ENCODE measurements at places on chromosomes 2 and 18. TPM values are rescaled to one million over a fixed set of nuclear protein-coding genes. Genes with fewer than 3 reads are reported as not detected.

DNA sequence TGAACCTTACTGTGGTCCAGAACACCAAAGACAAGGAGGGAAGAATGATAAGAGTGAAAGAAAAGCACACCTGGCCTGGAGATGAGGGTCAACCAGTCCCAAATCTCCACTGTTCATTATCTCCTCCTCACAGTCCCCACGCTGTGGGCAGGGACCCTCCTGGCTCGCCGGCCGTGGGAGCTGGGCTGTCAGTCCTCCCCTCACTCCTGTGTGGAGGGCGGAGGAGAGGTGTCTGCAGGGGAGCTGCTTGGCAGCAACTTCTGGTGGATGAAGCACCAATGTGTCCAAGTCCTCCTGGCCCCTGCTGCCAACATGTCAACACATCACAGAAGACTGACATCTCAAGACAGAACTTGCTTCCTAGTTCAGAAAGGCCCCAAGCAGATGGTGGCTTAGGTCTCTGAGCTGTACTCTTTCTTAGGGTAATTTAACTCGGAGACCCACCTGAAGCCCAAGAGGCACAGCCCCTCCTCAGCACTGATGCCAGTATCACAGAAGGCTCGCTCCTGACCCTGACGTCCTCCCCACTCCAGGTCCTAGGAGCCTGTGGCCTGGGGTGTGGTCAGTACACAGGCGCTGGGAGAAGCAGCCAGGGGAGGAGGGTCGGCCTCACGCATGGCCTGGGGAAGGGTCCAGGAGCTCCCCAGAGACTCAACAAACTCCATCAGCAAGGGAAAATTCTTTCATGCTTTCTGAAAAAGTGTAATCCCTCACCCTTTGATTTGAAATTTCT, 54.5 kb downstream of the PARD6G start:
- DNase-seq = no peak

- DNase-seq = no peak
Measured at GRCh38 chr18:35345950-35346349, 1.7 kb upstream of the ZNF24 start.

- no peak for DNase-seq
Measured at GRCh38 chr18:62152844-62153243, 34.0 kb downstream of the PIGN start.

DNA sequence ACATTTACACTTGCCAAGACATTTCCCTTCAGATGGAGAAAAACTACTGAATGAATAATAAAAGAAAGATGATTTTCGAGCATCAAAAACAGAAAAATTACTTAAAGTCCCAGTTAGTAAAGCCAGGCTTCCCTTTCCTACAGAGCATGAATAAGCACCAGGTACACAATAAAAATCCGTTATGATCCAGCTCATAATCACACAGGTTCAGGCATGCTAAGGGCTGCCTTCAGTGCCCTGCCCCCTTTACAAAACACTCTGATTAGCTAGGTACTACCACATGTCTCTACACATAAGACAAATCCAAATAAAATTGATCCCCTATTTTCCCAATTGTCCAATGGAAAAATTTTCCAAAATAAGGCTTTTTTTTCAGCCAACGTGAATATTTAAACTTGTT, 413.2 kb upstream of the LRATD1 start:
- DNase-seq = no peak

- peak; percentile 99 for DNase-seq
Measured at GRCh38 chr2:100902817-100903405, 83.0 kb downstream of the NPAS2 start.

DNA sequence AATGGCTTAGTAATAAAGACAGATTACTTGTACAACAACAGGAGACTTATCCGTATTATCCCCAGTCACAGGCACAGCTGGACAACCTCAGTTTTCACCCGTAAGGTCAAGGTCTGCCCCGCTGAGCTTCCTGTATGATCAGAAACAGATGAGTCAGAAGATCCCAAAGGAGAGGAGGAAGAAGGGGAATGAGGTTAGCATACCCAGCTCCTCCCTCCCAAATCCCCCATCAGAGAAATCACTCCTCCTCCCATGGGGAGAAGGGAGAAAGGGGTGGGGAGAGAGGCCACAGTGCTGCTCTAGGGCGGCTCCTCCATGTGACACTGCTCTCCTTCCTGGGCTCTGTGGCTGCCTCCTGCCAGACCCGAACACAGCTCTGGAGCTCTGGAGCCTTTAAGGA, 53.8 kb upstream of the SPTBN1 start:
- no peak for DNase-seq

DNA sequence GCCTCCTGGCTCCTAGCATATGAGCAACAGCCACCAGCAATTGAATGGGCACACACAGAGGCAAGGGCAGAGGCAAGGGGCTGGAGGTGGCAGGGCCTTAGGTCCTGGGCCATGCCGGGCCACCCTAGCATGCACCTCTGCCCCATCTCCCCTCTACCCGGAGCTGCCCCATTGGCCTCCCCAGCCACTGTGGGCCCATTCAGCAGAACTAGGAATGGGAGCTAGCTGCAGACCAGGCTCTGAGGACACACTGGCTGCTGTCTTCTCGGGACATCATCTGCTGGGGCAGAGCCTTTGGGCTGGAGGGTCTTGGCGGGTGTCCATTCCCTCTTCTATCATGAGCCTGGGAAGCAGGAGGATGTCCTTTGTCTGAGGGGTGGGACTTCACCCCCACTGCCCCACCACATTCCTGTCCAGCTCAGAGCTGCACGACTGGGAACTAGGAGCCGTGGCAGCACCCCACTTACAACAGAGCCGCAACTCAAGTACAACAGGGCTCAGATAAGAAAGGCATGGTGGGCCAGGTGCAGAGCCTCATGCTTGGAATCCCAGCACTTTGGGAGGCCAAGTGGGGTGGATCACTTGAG, 800 bp downstream of the VIL1 start:
- no peak for DNase-seq

- no peak for DNase-seq
Measured at GRCh38 chr2:149149007-149149297, 110.5 kb downstream of the LYPD6B start.

DNA sequence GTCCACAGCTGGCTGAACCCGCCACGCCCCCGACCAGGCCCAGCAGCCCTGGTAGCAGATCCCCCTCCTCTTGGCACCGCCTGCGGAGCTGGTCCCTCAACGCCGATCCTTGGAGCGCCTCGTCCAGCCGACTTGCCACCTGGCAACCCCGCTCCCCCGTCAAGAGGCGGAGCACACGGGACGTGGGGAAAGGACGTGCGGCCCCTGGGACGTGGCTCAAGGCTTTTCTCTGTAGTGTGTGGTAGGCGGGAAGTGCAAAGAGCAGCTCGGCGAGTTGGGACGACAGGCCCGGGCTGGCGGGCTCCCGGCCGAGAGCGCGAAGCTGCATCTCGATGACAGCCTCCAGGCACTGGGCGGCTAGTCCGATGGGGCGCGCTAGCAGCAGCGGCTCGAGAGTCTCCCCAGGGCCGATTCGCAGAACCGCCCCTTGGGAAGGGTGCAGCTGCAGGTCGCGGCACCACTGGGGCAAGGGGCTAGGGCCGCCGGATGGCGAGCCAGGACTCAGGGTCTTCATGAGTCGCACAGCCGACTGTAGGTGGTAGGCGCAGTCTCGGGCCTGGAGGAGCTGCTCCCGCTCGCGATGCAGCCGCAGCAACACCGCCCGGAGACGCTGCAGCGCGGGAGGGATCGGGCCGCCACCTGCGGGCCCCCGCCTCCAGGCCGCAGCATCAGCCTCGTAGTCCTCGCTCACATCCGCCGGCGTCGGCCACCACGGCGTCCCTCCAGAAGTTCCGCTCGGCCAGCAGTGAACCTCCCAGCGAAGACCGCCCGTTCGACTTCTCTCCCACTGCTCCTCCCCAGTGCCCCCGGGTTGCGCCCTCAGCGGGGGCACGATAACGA, 617 bp downstream of the CCDC142 start:
- no peak for DNase-seq

GRCh38 chr2:10787176-10787968, 25.2 kb downstream of the PDIA6 start:
- no peak for DNase-seq

GRCh38 chr2:33785201-33786106, 186.4 kb upstream of the FAM98A start:
- no peak for DNase-seq

DNA sequence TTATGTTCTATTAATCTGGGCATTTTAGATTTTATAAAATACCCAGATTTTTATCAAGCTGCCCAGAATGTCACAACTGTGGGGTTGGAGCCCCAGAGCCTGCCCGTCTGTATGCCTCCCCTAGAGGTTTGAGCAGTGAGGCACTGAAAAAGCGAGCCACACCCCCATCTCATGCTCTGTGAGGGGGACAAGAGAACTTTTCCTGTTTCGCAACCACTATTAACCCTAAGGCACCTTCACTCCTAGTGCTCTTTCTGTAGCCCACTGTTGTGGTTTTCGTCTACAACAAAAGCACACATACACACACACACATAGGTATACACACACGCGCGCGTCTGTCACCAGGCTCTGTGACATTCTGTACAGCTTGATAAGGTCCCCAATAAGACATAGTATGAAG, 38.0 kb downstream of the DCDC2C start:
- DNase-seq = no peak

GRCh38 chr2:156580501-156580900, 144.3 kb downstream of the GPD2 start:
- no peak for DNase-seq

- DNase-seq = peak; percentile 34
Measured at GRCh38 chr2:240997856-240998705, at the start of gene SNED1. Gene SNED1 (plus strand): TSS chr2:240998618. CDS start chr2:240998838, 220 bp downstream.

- DNase-seq = no peak
Measured at GRCh38 chr2:34498561-34498960, 899.5 kb upstream of the FAM98A start.

DNA sequence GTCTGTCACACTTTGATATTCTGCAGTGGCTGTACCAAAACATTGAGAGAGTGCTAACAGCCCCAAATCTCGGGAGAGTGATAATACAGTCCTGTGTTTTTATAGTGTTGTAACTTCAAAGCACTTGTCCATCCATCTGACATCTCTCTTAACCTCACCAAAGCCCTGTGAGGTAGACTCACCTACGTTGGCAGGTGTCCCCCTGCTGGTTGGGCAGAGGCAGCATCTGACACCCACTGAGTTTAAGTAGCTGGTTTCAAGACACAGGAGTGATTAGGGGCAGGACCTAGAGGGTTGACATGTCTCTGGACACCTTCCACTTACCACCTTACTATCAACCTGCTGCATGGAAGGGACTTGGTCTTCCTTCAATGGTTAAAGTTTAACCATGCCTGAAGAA, 22.9 kb downstream of the COLEC12 start:
- DNase-seq = no peak

- no peak for DNase-seq
Measured at GRCh38 chr2:69717861-69718273, 24.1 kb upstream of the ANXA4 start.

DNA sequence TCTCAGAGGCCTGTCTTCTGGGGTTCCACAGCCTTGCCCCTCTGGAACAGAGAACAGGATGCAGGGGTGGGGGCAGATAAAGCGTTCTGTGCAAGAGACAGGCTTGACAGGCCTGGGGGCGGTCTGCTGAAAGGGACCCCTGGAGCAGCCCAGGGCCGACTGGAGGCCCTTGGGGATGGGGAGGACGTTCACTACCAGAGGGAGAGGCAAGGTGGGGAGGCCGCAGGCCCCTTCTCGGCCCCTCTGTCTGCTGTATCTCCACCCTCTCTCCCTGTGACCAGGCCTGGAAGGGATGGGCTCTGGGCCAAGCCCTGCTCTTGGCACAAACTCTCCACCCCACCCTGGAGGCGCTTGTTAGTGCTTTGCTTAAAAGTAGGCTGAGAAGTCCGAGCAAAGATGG, 27.3 kb upstream of the INHBB start:
- DNase-seq = no peak

- DNase-seq = no peak
Measured at GRCh38 chr18:3029215-3029952, 16.4 kb upstream of the LPIN2 start.

GRCh38 chr2:112973156-112973555, 4.7 kb upstream of the IL36G start:
- no peak for DNase-seq

DNA sequence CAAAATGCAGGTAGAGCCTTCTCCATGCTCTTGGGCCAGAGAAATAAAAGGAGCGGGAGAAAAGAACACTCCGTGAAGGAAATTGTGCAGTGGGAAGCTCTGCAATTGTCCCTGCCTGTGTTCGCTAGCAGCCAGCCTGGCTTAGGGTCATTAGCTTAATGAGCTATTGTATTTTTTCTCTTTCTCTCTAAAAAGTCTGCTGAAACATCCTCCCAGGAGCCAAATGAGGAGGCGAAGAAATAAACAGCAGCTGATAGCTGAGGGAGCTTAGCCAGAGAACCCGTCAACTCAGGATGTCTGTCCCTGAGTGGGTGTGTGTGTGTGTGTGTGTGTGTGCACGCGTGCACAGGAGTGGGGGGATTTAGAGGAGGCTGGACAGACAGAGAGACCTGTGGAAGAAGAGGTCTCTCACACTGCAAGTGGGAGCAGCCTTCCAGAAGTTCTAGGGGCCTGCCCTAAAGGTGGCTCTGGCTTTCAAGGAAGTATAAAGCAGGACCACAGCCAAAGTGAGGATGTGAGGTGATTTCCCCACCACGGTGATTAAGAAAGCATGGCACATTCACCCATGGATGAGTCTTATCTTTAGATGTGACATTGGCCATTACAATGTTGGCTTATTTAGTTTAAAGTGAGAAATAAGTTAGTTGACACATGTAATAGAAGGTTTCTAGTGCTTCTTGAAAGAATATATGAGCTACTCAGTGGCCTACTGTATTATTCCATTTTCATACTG, 690.4 kb downstream of the RNF144A start:
- DNase-seq = no peak

DNA sequence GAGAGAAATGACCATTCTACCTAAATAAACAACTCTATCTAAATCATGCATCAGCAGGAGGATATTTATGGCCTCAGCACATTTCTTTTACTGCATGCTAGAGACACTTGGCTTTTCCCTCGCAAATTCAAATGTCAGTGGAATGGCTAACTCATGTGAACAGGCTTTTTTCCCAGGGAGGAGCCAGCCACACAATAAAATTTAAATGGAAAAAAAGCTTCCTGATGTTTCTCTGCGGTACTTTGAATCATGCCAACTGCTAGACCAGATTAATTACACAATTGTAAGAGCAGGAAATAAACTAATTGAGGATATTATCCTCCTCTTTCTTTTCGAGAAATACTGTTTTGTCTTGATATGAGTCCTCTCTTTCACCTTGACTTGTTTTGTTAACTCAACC, 676.3 kb downstream of the IRS1 start:
- peak; percentile 43 for DNase-seq

- DNase-seq = no peak
Measured at GRCh38 chr2:173667415-173667814, 297.8 kb downstream of the SP3 start.

GPR45 gene
- total RNA-seq = not detected

SERPINB3 gene
- total RNA-seq = not detected

TM4SF20 gene
- not detected for total RNA-seq

KLHL14 gene
- total RNA-seq = not detected

MSTN gene
- not detected for total RNA-seq
